ENCODE measurements at places on chromosomes 3 and 15.

GRCh38 chr15:100941536-100941935 lies 22.4 kb downstream of the LRRK1 start:
- no peak for DNase-seq

DNA sequence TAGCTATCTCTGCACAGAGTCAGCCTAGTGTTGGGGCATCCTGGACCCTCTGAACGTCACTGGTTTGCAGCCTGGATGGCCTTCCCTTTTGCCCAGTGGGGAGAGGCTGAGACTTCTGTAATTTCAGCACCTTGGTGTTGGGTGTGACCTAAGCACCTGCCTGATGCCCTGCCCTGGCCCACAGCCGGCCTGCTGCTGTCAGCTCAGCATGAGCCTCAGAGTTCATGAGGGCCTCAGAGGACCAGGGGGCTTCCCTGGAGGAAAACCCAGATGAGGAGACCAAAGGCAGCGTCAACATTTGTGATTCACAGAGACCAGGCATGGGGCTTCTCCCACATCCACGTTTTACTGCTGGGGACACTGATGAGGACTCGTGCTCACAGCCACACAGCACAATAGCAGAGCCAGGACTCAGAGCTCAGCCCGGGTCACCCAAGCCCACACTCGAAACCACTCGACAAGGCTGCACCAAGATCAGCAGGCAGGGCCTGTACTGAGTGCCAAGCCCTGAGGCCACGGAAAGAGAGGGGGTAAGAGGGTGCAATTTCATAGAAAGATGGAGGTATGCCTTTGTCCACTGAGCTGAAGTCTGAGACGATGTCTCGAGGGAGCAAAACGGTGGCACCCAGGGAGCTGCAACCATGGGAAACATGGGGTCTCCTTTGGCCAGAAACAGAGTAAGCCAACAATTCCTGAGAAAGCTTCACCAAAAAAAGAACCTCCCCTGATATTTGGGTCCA lies 9.9 kb upstream of the GP9 start:
- no peak for DNase-seq

DNA sequence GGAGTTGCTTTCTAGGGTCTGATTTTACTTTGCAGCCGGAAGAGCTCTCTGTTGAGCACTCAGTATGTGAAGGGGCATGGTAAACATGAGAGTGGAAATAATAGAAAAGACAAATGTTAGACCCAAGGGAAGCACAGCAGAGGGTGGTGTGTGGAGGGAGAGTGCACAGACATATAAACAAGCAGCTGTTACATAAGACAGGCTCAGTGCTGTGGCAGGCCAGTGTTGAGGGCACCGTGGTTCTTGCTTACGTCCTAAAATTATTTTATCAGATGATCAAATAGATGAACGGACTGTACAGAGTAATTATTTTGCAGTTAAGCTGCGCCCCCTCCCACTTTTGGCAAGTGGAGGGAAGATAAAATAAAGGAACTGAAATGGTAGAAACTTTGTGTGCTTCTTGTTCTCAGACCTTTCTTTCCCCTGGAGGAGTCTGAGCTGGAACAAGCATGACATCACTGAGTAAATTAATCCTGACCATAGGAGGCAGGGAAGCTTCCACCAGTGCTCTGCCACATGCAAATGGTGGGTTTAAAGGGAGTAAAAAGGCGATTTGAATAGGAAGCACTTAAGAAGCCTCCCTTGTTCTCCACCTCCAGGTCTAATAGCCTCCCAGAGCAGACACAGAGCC lies 205.6 kb downstream of the IL20RB start:
- DNase-seq: no peak

DNA sequence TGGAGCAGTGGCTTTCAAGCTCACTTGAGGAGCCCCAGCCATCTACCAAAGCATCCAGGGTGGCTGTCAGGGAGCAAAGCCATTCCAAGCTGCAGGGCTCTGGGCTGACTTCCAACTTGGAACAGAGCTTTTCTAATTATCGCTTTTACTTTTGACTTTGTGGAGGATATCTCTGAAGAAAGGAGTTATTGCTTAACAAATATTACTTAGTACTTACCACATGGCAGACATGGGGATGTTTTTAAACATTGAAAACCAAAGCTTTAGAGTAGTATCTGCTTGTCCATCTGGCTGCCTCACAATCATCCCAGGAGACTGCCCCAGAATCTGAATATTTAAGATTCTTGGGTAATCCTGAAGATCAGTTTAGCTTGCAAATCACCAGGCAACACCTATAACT lies 8.9 kb downstream of the TAGLN3 start:
- DNase-seq: peak; percentile 81

GRCh38 chr3:50609071-50609762 lies 2.4 kb downstream of the CISH start:
- DNase-seq: no peak

DNA sequence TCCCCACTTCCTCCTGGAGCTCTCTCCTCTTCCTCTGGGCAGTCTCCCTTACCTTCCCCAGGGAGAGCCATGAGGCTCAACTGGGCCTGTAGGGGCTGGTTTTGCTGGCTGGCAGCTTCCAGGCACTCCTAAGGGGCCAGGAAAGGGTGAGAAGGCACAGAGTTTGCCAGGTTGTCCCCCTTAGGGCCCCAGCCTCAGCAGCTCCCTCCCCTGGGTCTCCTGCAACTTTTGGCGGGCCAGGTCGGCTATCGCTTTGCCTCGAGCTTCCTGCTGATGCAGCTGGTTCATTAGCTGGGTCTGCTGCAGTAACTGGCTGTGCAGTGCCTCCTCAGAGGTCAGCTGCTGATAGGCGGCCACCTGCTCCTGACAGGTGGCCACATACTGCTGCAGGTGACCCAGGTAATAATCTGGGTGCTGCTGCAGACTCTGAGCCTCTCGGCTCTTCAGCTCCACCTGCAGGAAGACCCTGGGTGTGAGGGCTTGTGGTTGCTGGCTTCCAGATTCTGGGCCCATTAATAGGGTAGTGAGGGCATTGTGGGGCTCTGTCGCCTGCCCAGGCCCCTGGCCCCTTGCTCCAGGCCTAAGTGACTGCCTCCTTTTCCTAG lies 29.7 kb upstream of the OR4F6 start:
- DNase-seq: no peak

GRCh38 chr3:105580296-105580965 lies 213.7 kb downstream of the ALCAM start:
- DNase-seq: peak; percentile 36

DNA sequence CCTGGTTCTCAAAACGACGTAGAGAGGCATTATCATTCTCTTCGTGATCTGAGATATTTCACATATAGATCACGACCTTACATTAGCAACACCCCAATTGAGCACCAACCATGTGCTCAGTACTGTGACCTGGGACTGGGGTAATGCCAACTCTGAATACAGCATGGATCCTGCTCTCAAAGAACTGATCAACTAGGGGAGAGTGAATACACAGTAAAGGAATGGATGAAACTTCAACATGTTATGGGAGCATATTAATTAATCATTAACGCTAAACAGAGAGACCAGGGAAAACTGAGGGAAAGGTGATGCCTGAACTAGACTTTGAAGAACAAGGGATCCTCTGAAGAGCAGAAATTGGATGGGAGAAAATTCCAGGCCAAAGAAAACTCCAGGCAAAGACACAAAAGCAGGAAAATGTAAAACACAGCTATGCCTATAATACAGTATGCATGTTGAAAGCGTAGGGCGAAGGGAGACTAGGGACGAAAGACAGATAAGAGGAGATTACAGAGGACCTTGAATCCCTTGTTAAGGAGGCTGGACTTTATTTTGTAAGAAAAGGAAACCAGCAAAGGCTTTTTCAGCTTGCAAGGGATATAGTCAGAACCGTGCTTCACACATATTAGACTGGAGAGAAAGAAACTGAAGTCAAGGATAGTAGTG lies 105.7 kb downstream of the ANO10 start:
- DNase-seq: no peak

GRCh38 chr3:126837773-126838172 lies 133.7 kb downstream of the CHCHD6 start:
- DNase-seq: no peak

DNA sequence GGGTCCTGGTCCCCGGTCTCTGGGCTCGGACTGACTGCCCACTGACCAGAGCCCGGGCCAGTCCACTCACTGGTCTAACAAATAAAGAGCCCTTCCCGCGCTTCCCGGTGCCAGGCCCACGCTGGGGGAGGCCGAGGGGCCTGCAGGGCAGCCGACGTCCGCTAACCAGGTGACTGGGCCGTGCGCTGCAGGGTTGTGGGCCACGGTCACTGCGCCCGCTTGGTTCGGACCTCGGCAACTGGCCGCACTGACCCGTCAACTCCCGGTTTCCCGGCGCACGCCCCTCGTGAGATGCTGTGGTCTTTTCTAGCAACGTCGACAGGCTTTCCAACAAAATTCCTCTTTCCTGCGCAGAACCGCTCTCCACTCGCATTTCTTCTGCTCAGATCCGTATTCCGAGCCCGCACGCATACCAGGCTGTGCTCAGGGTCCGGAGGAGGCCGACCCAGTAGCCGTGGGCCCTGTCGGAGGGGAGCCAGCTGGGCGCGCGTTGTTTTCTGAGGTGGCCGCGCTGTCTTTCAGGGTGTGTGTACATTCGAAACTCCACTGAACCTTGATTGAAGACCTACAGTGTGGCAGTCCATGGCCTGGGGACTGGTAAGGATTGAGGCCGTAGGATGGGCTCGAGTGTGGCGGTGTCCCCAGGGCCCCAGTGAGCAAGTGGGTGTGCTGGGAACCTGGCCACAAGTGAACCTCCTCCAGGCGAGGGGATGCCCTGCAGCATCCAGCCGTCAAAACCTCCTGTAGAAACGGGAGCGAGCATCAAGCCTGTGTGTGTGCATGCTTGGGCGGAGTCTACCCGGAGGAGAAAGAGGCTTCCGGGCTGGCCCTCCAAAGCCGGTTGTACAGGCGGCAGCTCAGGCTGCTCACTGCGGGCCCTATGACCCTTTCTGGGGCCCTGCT lies 875 bp upstream of the NT5DC2 start:
- no peak for DNase-seq

DNA sequence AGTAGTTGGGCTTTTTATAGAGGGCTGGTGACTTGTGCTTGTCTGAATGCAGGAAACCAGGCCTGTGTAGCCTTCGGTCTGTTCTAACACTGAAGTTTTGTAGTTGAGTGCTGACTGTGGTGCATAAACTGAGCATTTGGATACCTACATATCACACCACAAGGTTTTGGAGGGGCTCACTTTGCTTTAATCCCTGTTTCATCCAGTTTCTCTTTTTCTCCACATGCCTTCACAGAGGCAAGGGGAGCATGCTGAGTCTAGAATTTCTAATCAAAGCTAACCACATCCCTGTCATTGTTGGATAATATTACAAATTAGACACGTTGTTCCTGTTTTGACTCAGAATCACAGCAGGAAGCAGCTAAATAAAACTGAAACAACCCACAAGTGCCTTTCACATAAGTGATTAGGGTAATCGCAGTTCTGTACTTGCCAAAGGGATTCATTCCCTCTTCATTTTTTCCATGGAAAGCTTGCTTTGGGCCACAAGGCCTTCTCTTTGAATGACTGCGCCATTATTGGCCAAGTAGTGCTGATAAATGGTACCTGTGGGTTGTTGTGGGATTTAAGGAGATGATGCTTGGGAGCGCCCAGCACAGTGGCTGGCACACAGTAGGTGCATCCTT lies 48.9 kb downstream of the TGFBR2 start:
- DNase-seq: peak; percentile 62

DNA sequence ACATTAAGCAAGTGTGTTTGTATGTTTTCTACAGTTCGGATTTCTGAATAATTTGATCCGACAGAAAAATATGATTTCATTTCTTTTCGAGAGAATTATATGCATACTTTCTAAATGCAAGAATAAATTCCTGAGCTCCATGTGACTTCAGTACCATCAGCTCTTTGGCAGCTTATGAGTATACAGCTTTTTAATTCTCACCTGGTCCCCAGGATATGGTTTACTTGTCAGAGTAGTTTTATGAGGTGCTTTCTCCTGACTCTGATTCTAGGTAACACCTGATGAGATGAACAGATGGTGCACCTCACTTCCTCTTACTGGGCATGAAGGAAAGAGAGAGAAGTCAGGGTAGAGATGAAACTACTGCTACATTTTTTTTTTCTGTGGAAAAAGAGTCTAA lies 3.1 kb downstream of the HGD start:
- no peak for DNase-seq

DNA sequence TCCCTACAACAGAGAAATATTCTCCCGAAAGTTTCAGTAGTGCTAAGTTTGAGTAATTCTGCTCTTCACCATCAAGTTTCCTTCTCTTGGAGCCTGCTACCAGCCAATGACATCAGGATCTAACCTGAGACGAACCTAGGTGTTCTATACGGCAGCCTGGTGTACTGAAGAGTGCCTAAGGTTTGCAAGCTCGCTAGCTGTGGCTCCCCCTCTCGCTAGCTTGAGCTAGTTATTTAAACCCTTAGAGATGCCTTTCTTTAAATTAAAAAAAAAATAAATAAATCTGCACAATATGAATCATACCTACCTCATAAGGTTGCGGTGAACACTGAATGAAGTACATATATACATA lies 1.4 kb upstream of the COL8A1 start:
- no peak for DNase-seq

DNA sequence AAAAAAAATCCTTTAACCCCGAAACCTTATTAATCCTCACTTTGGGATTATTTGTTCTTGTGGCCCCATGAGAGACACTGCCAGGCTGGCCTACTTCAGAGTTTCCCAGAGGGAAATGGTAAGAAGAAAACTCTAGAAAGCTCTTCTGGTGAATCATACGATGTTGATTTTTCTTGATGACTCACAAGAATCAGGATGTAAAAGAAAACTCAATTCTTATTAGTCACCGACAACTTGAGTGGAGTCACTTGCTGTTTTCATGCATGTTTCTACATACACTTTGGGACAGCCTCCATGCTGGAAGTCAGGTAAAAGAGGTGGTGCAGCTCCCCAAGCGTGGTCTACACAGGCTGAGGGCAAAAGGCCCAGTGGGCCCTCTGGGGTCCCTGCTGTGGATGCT lies 42.8 kb downstream of the MYO5C start:
- peak; percentile 78 for DNase-seq

DNA sequence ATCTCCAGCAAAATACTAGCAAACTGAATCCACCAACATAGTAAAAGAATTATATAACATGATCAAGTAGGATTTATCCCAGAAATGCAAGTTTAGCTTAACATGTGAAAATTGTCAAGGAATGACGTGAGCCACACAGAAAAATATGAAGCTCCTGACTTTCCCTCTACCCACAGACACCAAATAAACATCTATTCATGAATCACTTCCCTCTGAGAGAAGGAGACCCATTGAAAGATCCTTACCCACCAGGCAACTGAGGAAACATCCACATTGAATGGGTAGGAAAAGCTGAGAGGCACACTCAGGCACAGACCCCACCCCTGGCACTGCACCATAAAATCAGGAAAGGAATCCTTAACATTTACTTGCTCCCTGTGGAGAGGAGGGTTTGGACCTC lies 102.2 kb upstream of the MANF start:
- no peak for DNase-seq

DNA sequence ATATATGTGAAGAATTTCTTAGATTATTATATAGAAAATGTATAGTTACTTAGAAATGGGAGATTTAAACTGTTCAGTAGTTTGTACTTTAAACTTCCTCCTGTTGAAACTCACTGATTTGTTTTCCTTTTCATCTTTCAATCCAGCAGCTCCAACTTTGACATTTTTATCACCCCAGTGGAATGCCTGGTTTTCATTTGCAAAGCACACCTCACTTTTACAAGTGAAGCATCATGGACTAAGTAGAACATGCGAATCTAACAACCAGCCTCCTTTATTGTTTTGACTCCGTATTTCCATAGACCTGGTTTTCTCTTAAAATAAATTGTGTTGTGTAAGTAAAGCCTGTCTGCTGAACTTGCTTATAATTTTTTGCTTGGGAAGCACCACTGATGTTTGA lies 97.8 kb upstream of the ROBO2 start:
- no peak for DNase-seq

GRCh38 chr3:70747847-70748246 lies 435.4 kb upstream of the MDFIC2 start:
- DNase-seq: no peak

All from fibroblast of skin of left quadriceps (primary cell).